ENCODE measurements at places on chromosomes 1 and 21.
A peak's percentile ranks its signal among the peaks of the same experiment; 100 is the strongest.

- DNase-seq = no peak
Measured at GRCh38 chr1:177471244-177471643, 300.5 kb downstream of the BRINP2 start.

DNA sequence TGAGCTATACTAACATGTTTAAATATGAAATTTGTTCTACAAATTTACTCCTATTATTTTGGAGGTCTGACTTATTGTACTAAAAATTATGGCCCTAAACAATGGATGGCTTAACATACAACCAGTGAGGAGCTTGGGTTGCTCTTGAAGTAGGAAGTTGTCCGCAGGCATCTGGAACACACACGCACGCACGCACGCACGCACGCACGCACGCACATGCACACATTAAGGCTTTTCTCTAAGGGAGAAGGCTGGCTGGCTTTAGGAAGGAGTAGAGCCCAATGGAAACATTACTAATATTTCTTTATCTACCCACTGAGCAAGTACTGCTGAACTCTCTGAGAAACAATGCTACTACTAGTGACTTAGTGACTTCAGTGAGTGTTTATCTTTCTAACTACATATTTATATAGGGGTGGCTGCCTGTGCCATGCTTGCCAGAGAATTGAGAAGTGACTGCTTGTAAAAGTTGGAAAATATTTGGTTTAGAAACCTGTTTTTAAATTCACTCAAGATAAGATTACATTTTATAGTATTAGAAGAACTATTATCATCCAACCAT is 16.2 kb upstream of the ARHGAP29 start:
- no peak for DNase-seq

DNA sequence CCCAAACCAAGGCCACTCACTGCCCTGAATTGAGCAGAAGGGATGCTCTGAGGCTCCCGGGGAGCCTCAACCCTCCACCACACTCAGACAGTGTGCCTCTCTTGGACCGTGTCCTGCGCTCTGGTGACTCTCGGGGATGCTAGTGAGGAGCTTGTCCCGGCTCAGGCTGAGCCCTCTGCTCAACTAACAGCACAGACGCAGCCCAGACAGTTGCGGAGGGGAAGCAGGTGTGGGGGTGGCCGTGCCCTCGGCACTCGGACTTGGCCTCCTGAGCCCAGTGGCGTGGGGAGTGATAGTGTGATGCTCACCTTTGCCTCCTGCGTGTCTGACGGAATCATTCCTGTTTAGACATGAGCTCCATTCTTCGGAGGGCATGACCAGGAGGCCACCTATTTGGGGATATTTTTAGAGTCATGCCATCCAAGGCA is 15.4 kb upstream of the SLC19A1 start:
- no peak for DNase-seq

DNA sequence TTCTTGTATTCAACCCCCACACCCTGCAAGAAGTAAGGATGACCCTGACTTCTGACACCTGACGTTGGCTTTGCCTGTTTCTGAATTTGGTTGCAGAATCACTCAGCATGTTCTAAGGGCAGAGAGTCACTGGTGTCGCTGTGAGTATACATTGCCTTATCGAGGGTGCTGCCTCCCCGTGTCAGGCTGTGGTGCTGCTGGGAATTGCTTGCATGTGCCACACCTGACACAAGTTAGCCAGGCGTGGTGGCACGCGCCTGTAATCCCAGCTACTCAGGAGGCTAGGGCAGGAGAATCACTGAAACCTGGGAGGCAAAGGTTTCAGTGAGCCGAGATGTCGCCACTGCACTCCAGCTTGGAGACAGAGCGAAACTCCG is 45.9 kb downstream of the WDR4 start:
- peak; percentile 21 for DNase-seq

- no peak for DNase-seq
Measured at GRCh38 chr1:29756901-29757725, 520.8 kb downstream of the PTPRU start.

GRCh38 chr1:244952940-244953339 is 88.6 kb upstream of the HNRNPU start:
- DNase-seq = no peak

DNA sequence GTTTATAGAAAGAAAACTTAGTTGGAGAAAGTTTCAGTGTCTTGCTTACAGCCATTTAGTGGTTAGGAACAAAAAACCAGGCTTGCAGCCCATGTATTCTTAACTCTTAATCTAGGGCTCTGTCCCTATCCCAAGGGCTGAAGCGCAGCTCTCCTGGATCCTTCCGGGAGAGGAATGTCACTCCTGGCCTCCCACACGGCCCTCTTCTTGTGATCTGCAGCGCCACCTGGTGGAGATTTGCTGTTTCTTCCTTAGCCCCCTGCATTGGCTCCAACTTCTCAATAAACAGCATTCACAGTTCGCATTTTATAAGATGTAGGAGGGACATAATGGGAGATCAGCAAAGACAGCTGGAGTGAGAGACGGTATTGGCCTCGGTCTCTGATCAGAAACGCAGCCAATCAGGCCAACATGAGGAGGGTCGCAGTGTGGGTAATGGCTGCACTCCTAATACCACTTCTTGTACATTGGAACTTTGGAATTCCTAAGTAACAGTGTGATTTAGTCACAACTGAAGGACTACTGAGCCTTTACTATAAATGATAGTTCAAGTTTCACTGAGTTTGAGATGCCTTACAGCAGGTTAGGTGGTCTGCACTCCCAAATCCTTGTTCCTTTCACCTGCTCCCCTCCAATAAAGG is 283.4 kb downstream of the ASTN1 start:
- DNase-seq = no peak

All from stimulated activated CD8-positive, alpha-beta memory T cell treated with anti-CD3 and anti-CD28 coated beads, Interleukin-4, amount 100 ng/mL, for 1 hour (primary cell).